ENCODE measurements at places on chromosomes 16 and 17. TPM values are rescaled to one million over a fixed set of nuclear protein-coding genes. Genes with fewer than 3 reads are reported as not detected.

ALOX12 gene
- total RNA-seq = not detected

VPS25 gene
- 39.0 TPM for total RNA-seq

MAP2K6 gene
- total RNA-seq = 2.0 TPM

SLC38A8 gene
- total RNA-seq = not detected

TBC1D3D gene
- not detected for total RNA-seq

NEUROD2 gene
- total RNA-seq = not detected

KRTAP2-2 gene
- not detected for total RNA-seq

SEPTIN1 gene
- not detected for total RNA-seq

COTL1 gene
- total RNA-seq = 124 TPM

IRX3 gene
- 0.07 TPM for total RNA-seq

GNGT2 gene
- total RNA-seq = 0.86 TPM

CCDC78 gene
- total RNA-seq = 1.4 TPM

MPV17L gene
- total RNA-seq = 0.39 TPM

CDRT15 gene
- total RNA-seq = not detected

CACNG3 gene
- not detected for total RNA-seq

FBXW10 gene
- under 0.01 TPM for total RNA-seq

LDHD gene
- 1.6 TPM for total RNA-seq

RNF135 gene
- total RNA-seq = 8.7 TPM

PKMYT1 gene
- 4.6 TPM for total RNA-seq

ASPA gene
- not detected for total RNA-seq

TP53TG3C gene
- not detected for total RNA-seq

CCDC40 gene
- total RNA-seq = 0.73 TPM

IGF2BP1 gene
- total RNA-seq = 0.21 TPM

ITGAD gene
- total RNA-seq = not detected

CD300H gene
- total RNA-seq = not detected

TBC1D3H gene
- not detected for total RNA-seq

MFAP4 gene
- total RNA-seq = not detected

KRTAP16-1 gene
- total RNA-seq = not detected

EVPLL gene
- total RNA-seq = not detected

OR1A1 gene
- total RNA-seq = not detected

CIAO3 gene
- 48.5 TPM for total RNA-seq

P2RX1 gene
- total RNA-seq = not detected

DNAH9 gene
- total RNA-seq = 0.07 TPM

FBXO39 gene
- total RNA-seq = 1.4 TPM

CYGB gene
- 0.40 TPM for total RNA-seq

CA5A gene
- total RNA-seq = not detected
